HCT116 (cell line): ENCODE measurements at places on chromosomes 6 and 20. TPM values are rescaled to one million over a fixed set of nuclear protein-coding genes. Genes with fewer than 3 reads are reported as not detected.

SLC29A1 gene
- total RNA-seq, result 67.6 TPM

SSTR4 gene
- not detected for total RNA-seq

DNA sequence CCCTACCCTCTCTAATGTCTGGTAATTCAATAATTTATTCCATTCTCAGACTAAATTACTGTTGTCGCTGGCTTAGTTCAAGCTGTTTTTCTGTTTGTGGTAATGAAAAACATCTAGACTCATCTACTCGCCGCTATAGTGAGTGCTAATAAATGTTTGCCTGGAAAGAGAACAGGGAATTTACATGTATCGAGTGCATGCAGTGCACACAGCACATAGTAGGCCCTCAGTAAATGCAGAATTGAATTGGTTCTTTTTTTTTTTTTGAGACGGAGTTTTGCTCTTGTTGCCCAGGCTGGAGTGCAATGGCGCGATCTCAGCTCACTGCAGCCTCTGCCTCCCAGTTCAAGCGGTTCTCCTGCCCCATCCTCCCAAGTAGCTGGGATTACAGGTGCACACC lies 7.7 kb upstream of the NSFL1C start:
- no peaks in the 10 kb centered on the region for H3K27me3 ChIP-seq
- no peak for DNase-seq
- no peak overlapping the region for H3K4me3 ChIP-seq
- H3K4me1 ChIP-seq, result peaks cover 5% of the 10 kb centered on the region
- no peak overlapping the region for H3K27ac ChIP-seq

DNA sequence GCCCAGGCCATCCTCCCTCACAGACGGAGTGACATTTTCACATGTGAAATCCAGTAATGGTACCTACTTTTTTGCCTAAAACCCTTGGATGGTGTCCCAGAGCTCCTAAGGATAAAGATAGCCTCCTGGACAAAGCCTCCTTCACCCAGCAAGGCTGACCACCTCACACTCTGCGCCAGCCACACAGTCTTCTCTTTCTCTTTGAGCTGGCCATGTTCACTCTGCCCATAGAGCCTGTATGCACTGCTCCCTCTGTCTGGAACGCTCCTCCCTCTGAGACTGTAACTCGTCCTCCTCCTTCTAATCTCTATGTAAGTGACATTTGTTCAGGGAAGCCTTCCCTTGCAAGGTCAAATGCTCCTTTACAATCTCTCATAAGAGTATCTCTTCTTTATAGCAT lies 14.6 kb downstream of the TMEM151B start:
- no peak for DNase-seq
- peaks cover 50% of the 10 kb centered on the region for H3K27me3 ChIP-seq
- H3K4me3 ChIP-seq, result no peak overlapping the region
- no peaks in the 10 kb centered on the region for H3K36me3 ChIP-seq
- H3K4me1 ChIP-seq, result no peaks in the 10 kb centered on the region

DNA sequence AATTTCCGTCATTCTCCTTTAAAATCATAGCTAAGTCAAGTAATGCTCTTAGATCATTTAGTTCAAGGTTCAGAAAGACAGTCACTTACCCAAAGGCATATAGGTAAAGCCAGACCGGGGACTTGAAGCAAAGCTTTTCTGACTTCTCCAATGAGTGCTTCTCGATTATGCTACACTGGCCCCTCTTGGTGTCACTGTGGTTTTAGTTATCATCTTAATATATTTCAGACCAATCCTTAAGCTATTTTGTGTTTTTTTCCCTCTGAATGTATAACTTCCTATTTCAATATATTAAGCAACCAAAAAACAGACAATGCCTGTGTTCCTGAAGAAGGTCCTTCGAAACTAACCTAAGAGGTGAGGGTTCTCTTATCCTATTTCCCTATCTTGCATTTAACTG lies 3.9 kb downstream of the PRDM1 start:
- no peaks in the 10 kb centered on the region for H3K36me3 ChIP-seq
- H3K4me3 ChIP-seq, result no peak overlapping the region
- no peak overlapping the region for H3K27ac ChIP-seq
- peaks cover 23% of the 10 kb centered on the region for H3K4me1 ChIP-seq
- DNase-seq, result no peak
- H3K27me3 ChIP-seq, result no peaks in the 10 kb centered on the region

- H3K4me3 ChIP-seq, result no peak overlapping the region
- no peaks in the 10 kb centered on the region for H3K4me1 ChIP-seq
- no peak for DNase-seq
- H3K27ac ChIP-seq, result no peak overlapping the region
Measured at GRCh38 chr6:63774961-63775360, 139.4 kb downstream of the PHF3 start.

DNA sequence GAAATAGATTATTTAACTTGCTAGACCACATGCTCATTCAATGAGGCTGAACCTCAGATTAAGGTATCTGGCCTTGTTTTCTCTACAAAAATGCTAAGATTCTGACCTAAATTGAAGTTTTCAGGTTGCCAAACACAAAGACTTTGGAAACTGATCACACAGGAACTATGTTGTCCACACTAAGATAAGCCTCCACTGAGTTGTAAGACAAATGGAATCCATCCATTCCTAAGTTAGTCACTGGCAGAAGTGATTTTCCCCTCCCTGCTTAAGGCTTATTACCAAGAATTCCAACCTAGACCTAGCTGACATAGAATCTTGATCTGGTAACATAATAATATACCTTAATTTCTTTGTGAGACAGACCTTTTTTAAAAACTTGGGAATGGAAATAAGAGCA lies 608.1 kb downstream of the TENT5A start:
- no peaks in the 10 kb centered on the region for H3K36me3 ChIP-seq
- no peaks in the 10 kb centered on the region for H3K27me3 ChIP-seq
- DNase-seq, result no peak
- no peak overlapping the region for H3K27ac ChIP-seq

GRCh38 chr6:111478064-111478476 lies 4.9 kb downstream of the REV3L start:
- peaks cover 30% of the 10 kb centered on the region for H3K4me1 ChIP-seq
- H3K27ac ChIP-seq, result peak overlapping the region; percentile 28; the same call in 1 of the 2 replicates
- H3K4me3 ChIP-seq, result no peak overlapping the region
- H3K36me3 ChIP-seq, result no peaks in the 10 kb centered on the region
- H3K27me3 ChIP-seq, result no peaks in the 10 kb centered on the region
- no peak for DNase-seq

- no peak overlapping the region for H3K4me3 ChIP-seq
- DNase-seq, result no peak
- peaks cover 11% of the 10 kb centered on the region for H3K4me1 ChIP-seq
Measured at GRCh38 chr6:143405373-143406154, 44.9 kb downstream of the ADAT2 start.

DNA sequence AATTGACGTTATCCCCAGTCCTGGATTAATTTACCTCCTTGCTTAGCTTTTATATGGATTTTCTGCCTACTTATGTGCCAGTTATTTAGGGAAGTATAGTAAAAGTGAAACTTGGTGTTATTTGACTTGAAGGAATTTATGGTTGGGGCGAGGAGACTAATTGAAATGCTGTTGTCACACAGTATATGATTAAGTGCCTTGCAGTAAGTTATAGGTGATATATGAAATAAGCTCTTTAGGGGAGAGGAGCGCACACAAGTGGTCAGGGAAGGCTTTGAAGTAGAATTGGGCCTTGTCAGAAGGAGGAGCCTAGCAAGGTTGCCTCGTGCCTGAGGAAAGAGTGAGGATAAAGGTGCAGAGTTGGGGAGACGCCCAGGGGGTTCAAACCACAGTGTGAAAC lies 20.5 kb downstream of the NCOA7 start:
- no peak overlapping the region for H3K27ac ChIP-seq
- peaks cover 4% of the 10 kb centered on the region for H3K4me1 ChIP-seq
- no peak for DNase-seq
- no peaks in the 10 kb centered on the region for H3K36me3 ChIP-seq
- no peak overlapping the region for H3K4me3 ChIP-seq

WDR46 gene
- total RNA-seq, result 90.6 TPM

DNA sequence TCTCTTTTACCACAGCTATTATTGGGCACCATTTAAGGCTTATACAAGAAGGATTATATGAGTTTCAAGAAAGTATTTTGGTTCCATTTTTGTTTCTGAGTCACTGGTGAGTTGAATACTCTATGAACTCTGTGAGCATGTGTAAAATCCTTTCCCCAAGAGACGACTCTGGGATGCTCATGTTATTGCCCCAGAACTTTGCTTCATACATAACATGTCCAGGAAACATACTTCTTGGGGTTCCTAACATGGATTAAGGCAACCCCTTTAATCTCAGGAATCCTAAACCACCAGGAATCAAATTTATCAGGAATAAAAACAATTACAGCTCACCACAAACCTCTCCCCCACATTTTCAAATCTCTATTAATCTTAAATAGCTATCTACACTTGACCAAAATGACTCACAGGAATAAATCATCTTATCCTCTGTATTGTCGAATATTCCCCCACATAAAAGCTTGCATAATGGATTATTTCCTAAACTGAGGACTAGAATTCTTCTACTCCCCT lies 117.5 kb upstream of the COL21A1 start:
- H3K27me3 ChIP-seq, result no peaks in the 10 kb centered on the region
- H3K36me3 ChIP-seq, result no peaks in the 10 kb centered on the region
- no peak for DNase-seq
- no peak overlapping the region for H3K4me3 ChIP-seq

DNA sequence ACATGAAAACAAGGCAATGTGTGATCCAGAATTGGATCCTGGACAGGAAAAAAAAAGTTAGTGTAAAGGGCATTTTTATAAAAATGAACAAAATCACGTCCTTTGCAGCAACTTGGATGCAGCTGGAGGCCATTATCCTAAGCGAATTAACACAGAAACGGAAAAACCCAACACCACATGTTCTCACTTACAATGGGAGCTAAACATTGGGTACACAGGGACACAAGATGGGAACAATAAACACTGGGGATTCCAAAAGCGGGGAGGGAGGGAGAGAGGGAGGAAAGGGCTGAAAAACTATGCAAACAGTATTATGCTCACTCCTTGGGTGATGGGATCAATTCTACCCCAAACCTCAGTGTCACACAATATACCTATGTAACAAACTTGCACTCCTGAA lies 91.4 kb upstream of the BTBD3 start:
- no peak overlapping the region for H3K4me3 ChIP-seq
- no peaks in the 10 kb centered on the region for H3K4me1 ChIP-seq
- no peak for DNase-seq
- no peaks in the 10 kb centered on the region for H3K27me3 ChIP-seq
- H3K27ac ChIP-seq, result no peak overlapping the region

GPR6 gene
- not detected for total RNA-seq

GRCh38 chr6:66897576-66897975 lies 1190.5 kb upstream of the EYS start:
- no peaks in the 10 kb centered on the region for H3K36me3 ChIP-seq
- H3K27ac ChIP-seq, result no peak overlapping the region
- no peak overlapping the region for H3K4me3 ChIP-seq

LKAAEAR1 gene
- not detected for total RNA-seq

DNA sequence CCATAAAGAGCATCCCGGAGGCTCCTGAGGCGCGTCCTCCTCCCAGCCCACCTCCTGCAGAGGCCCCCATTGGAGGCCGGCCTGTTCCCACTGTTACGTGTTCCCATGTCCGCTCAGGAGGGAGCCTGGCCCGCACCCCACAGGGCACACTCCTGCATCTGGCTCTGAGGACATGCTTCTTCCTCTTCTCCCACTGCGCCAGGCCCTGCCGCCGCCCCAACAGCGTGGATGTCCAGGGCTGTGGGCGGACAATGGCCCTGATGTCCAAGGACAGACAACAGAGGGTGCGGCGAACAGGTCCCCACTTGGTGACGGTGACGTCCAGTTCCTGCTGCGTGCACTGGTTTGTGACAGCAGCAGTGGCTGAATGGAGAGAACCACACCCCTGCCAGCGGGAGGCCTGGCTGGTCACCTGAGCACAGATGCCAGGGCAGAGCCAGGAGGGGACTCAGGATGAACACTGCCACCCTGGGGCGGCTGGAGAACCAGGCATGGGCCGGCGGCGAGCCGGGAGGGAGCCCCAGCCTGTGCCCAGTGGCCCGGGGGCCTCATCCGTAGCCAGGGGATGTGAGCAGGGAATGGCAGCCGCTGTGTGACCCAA lies 26.6 kb downstream of the FRMD1 start:
- H3K27ac ChIP-seq, result no peak overlapping the region
- peaks cover 4% of the 10 kb centered on the region; the same call in 1 of the 2 replicates for H3K4me1 ChIP-seq
- H3K4me3 ChIP-seq, result no peak overlapping the region
- H3K36me3 ChIP-seq, result no peaks in the 10 kb centered on the region
- DNase-seq, result no peak
- no peaks in the 10 kb centered on the region for H3K27me3 ChIP-seq

- no peak overlapping the region for H3K27ac ChIP-seq
- no peaks in the 10 kb centered on the region for H3K36me3 ChIP-seq
- H3K27me3 ChIP-seq, result no peaks in the 10 kb centered on the region
- no peak for DNase-seq
- no peaks in the 10 kb centered on the region for H3K4me1 ChIP-seq
- no peak overlapping the region for H3K4me3 ChIP-seq
Measured at GRCh38 chr6:158223926-158224325, 55.8 kb downstream of the GTF2H5 start.

DNA sequence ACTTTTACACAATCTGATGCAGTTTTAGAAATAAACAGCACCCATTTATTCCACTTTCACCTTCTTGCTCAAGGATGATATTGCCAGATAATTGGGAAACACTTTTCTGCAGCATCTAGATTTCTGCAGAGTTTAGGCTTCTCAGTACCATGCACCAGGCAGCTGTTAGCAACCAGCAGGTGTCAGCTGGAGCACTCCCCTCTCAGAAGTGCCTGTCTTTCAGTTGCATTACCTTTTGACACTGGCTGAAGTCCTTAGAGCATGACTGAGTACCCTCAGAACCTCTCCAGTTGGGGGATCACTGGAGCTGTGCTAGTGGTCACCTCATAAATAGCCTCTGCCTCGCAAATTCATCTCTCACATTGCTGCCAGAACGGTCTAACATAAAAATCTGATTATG lies 91.2 kb downstream of the DNAH8 start:
- no peak overlapping the region for H3K27ac ChIP-seq
- DNase-seq, result no peak
- no peaks in the 10 kb centered on the region for H3K36me3 ChIP-seq
- H3K4me1 ChIP-seq, result no peaks in the 10 kb centered on the region
- peaks cover 61% of the 10 kb centered on the region for H3K27me3 ChIP-seq

FAM209B gene
- total RNA-seq, result not detected

DNA sequence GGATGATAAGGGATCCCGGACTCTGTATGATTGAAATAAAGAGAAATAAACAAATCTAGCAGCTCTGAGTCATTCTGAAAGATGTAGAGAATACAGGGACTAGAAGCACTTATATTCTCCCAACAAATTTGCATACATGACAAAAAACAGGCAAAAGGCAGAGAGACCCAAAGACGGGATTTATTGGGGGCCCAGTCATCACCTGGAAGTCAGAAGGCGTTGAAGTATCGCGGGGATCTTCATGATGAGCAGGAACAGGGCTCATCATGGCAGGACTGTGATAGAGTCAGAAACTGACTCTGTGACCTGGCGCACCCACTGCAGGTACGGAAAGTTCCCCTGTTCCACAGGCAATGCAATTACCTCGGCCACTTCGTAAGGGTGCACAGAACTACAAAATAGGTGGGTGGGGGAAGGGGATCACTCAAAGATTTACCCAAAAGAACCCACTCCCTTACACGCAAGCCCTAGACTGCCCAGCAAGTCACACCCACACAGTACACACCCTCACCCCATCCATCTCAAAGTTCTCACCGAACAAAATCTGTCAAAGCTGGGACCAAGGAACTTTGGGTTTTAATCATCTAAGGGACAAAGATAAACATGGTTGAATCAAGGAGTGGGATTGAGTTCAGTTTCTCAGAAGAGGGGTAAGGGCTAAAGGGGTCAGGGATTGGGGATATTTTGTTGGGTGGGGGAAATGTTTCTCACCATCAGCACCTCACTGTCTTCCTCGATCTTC lies 1.4 kb downstream of the CUTA start:
- DNase-seq, result no peak
- H3K4me1 ChIP-seq, result peaks cover 13% of the 10 kb centered on the region
- H3K4me3 ChIP-seq, result peak overlapping the region; percentile 86
- no peaks in the 10 kb centered on the region for H3K27me3 ChIP-seq

FAM209A gene
- total RNA-seq, result 0.34 TPM

GSTA3 gene
- not detected for total RNA-seq
